ENCODE measurements at places on chromosomes 13 and 19. TPM values are rescaled to one million over a fixed set of nuclear protein-coding genes. Genes with fewer than 3 reads are reported as not detected.

NKPD1 gene
- 0.16 TPM for total RNA-seq

SCN1B gene
- total RNA-seq: 1.1 TPM

ETHE1 gene
- 55.4 TPM for total RNA-seq

MAP4K1 gene
- total RNA-seq: 182 TPM

SETDB2 gene
- total RNA-seq: 14.6 TPM

DNA sequence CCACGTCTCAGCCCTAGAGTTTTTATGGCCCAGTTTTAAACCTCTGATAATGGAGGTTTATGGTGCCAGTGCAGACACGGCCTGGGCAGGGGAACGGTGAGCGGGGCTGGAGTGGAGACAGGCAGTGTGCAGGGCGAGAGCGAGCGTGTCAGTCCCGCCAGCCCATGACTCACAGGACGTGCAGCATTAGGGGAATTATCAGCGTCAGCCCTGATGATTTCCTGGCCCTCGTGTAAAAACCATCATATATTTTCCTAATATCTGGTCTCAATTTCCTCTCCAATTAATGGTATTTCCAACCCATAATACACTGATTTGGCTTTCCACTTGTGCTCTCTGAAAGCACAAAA lies 104.6 kb upstream of the VSTM2B start:
- H3K4me3 ChIP-seq: no peak overlapping the region
- DNase-seq: no peak
- H3K4me1 ChIP-seq: no peaks in the 10 kb centered on the region
- H3K27ac ChIP-seq: no peak overlapping the region
- no peaks in the 10 kb centered on the region for H3K27me3 ChIP-seq
- H3K36me3 ChIP-seq: no peaks in the 10 kb centered on the region

GRCh38 chr19:42412227-42412626 lies 15.0 kb downstream of the LIPE start:
- peaks cover 4% of the 10 kb centered on the region for H3K36me3 ChIP-seq
- no peaks in the 10 kb centered on the region for H3K4me1 ChIP-seq
- DNase-seq: no peak
- no peak overlapping the region for H3K27ac ChIP-seq

DNA sequence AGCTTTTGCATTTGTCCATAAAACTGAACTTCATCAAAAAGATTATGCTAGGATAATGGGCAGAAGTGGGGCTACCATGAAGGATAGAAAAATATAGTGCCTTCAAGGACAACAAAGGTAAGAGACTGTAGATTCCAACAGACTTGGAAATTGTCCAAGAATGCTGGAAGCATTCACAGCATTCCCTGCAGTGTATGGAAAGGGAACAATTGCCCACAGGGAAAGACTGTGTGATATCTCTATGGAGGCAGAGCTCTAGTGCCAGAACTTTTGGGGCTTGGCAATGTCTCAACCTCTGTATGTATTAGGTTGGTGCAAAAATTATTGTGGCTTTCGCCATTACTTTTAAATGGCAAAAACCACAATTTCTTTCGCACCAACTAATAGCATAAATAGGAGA lies 1598.8 kb upstream of the MIR17HG start:
- DNase-seq: no peak
- no peaks in the 10 kb centered on the region for H3K36me3 ChIP-seq
- H3K27ac ChIP-seq: no peak overlapping the region
- H3K27me3 ChIP-seq: no peaks in the 10 kb centered on the region

All from activated T-helper 1 cell treated with anti-CD3 and anti-CD28 coated beads, Interleukin-12 subunit alpha, Interleukin-12 subunit beta, Interleukin-2, Interleukin-4 antibody, amounts not matched to agents 30 ng/mL and 10 ng/mL and 1 ng/mL, durations not matched to agents 14 hours and 24 hours and 36 hours (primary cell).